ENCODE measurements at places on chromosomes 5 and 9. TPM values are rescaled to one million over a fixed set of nuclear protein-coding genes. Genes with fewer than 3 reads are reported as not detected.

Gene SCGB3A2
- total RNA-seq, result not detected

Gene GARIN3
- total RNA-seq, result not detected

Gene MAN2A1
- total RNA-seq, result 97.4 TPM

Gene GRIA1
- total RNA-seq, result under 0.01 TPM

Gene PCDHGA4
- 1.0 TPM for total RNA-seq

Gene BTNL8
- not detected for total RNA-seq

Gene ANKRD55
- not detected for total RNA-seq

Gene LMBRD2
- 20.5 TPM for total RNA-seq

Gene ITGA1
- 14.6 TPM for total RNA-seq

Gene SHOC1
- under 0.01 TPM for total RNA-seq

Gene HSD17B3
- total RNA-seq, result not detected

Gene KLHL3
- 3.3 TPM for total RNA-seq

Gene PCDHB3
- 0.29 TPM for total RNA-seq

Gene ARRDC1
- total RNA-seq, result 35.0 TPM

Gene GPR150
- 0.50 TPM for total RNA-seq
